ENCODE measurements at places on chromosomes 12 and 14.

GRCh38 chr14:21038441-21039422 is 3.4 kb upstream of the RNASE7 start:
- peak; percentile 82 for DNase-seq

GRCh38 chr12:106767954-106768822 is 6.3 kb upstream of the RIC8B start:
- DNase-seq = peak; percentile 43

GRCh38 chr12:66823857-66824570 is 145.1 kb upstream of the GRIP1 start:
- DNase-seq = peak; percentile 43

DNA sequence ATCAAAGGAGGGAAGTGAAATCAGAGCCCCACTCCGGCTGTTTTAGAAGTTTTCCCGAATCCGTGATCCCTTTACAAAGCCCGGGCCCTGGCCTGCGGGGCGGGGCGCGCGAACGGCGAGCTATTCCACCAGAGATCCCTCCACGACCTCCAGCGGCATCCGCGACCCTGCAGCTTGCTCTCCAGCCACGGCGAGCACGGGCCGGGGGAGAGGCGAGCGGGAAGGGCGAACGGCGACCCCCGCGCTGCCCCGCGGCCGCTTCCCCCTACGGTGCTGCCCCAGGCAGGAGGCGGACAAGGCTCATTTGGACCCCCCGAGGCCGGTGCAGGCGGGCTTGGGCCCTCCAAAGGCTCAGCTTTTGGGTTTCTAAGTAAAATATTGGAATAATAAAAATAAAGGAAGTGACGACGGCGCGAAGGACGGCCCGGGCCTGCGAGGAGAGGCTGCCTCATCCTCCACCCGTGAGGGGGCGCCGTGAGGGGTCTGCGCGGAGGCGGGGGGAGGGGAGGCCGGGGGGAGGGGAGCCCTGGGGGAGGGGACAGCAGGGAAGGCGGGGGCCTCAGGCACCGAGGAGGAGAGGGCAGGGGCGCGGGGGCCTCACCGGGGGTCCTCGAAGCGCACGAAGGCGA is 613 bp downstream of the SRSF9 start:
- DNase-seq = no peak

DNA sequence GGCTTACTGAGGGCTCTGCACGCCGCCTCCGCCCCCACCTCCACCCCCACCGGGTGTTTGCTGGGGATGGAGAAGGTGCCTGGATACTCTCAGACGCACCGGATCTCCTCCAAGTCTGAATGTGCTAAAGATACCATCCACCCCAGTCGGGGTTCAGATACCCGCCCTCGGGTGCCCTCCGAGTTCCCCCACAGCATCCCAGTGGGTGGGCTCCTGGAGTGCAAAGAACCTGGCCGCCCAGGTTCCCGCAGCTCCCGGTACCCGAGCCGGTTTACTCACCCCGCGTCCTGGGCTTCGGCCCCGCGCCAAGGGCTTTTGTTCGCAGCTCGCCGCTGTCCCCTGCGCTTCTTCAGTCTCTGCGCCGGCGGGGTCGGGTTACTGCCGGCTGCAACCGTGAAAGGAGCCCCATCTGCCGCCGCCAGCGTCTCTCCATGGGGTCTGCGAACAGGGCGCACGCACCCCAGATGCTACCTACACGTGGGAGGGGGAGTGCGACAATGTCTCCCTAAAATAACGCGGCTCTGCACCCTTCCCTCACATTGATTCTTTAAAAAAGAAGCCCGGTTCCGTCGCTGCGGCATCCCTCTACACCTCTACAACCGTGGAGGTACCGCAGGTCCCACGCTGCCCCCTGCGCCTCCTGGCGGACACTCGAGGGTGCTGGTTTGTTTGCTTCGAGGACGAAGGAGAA is at the start of gene CCDC177:
Gene CCDC177, minus strand, starts transcription at position 609 of the 691 bp plus-strand sequence. CDS start 1,249 bp downstream, outside the sequence.
- DNase-seq = peak; percentile 91

- peak; percentile 24 for DNase-seq
Observed at GRCh38 chr14:33287189-33287588, 348.5 kb downstream of the NPAS3 start.

DNA sequence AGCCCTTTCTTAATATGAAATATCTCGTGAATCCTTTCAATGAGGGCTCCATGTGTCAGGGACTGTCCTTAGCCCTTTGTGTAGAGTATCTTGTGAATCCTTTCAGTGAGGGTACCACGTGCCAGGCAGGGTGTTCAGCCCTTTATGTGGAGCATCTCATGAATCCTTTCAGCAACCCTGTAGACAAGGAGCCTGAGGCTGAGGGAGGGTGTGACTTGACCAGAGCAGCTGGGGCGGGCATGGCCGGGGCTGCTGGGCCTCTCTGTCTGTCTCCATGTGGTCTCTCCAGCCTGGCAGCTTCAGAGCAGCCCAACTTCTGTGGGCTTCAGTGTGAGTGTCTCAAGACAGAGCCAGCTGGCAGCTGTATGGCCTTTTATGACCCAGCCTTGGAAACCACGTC is 140.2 kb downstream of the AACS start:
- no peak for DNase-seq

DNA sequence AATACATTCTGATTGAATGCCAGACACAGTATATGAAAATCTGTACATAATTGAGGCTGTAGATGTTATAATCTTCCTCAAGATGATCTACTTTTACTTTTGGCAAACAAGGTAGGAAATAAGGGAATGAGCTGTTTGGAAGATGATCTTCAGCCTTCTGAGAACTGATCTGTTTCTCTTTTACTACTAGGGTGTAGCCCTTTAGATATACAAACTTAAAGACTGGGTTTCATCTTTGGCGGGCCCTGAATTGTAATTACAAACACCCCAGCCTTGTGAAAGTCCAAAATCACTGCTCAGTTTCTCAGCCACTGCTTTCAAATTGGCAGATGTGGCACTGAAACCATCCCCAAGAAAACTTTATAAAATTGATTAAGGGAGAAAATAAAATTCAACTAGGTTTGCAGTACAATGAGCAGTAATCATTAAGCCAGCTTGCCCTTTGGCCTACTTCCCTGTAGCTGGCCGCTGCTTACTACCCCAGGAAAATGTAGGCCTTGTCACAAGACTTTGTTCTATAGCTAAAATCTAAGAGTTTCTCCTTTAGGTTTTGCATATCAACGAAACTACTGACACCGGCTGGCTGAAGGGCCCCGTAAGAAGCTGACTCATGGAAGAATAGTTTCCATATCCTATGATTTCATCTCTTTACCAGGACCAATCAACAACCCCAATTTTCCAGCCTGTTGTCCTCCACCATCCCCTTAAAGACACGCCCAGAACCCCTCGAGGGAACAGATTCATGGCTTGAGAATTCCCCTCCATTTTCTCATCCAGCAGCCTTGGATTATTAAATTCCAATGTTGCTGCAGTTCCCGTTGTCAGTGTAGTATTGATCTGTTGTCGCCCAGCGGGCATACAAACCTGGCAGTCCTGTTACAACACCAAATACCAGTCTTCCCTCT is 210.8 kb downstream of the PCNX1 start:
- DNase-seq = peak; percentile 33

DNA sequence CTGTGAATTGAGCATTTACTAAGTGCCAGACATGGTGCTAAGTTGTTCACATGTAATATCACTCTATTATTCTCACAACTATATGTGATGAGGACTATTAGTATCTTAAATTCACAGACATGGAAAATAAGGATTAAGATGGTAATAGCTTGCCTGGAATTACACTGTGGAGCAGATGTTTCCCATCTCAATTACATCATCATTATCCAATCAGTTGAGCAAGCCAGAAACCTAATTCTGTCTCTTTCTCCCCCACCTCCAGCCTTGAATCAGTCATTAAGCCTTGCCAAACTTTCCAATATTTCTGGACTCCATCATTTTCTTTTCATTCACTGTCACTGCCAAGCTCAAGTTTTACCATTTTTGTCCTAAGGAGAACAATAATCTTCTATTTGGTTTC is 287.8 kb upstream of the KITLG start:
- no peak for DNase-seq

- no peak for DNase-seq
Observed at GRCh38 chr14:21382095-21382494, 1.7 kb downstream of the SUPT16H start.
